ENCODE measurements at places on chromosomes 3 and 15.

- no peak for DNase-seq
Measured at GRCh38 chr15:80639168-80639555, 55.9 kb upstream of the ABHD17C start.

DNA sequence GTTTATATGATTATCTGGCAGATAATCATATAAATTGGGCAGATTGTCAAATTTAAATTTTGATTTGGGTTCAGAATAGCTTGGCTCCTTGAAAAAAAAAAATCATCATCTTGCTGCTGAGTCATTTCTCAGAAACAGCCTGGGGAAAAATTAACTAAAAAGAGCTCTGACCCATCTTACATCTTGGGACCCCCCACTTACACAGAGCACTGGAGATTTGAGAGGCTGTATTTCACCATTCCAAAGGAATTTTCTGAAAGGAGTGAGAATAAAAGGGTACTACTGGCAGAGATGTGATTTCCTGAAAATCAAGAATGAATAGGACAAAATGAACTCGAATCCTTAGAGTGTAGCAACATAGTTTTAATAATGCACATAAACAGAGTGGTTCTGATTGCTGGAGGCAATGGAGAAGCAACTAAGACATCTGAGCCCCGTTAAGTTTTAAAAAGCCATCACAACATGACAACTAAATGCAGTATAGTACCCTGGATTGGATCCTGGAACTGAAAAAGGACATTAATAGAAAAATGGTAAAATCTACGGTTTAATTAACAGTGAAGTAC is 97.5 kb downstream of the RFTN1 start:
- no peak for DNase-seq

DNA sequence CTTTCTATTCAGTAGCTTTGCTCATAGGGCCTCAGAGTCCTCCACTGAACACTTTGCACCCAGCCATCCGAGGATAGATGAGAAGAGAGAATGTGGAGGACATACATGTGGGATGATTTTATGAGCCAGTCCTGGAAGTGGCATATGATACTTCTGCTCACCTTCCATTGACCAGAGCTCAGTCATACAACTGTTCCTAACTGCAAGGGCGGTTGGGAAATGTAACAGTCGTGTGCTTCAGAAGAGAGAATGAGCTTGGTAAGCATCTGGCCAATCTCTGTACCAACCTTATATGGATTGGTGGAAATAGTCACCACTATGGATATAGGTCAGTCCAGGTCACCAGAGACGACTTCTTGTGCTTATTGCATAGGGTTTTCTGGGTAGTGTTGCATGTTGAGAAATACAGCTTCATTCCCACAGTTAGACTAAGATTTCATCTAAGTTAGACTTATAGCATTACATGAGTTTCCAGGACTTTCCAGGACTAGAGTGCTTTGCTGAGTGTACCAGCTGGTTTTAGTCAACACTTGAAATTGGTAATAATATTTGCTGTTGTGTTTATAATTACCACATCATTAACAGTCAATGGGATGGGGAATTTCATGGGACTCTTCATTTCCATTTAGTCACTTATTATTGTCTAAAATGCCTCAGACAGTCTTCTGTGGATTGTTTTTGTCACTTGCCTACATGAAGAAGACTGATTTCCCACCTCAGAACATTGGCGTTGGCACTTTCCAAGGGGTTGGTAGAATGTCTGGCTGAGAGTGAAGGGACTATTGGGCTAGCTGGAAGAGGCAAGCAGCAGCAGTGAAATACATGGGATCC is 214.5 kb upstream of the ROPN1 start:
- no peak for DNase-seq

DNA sequence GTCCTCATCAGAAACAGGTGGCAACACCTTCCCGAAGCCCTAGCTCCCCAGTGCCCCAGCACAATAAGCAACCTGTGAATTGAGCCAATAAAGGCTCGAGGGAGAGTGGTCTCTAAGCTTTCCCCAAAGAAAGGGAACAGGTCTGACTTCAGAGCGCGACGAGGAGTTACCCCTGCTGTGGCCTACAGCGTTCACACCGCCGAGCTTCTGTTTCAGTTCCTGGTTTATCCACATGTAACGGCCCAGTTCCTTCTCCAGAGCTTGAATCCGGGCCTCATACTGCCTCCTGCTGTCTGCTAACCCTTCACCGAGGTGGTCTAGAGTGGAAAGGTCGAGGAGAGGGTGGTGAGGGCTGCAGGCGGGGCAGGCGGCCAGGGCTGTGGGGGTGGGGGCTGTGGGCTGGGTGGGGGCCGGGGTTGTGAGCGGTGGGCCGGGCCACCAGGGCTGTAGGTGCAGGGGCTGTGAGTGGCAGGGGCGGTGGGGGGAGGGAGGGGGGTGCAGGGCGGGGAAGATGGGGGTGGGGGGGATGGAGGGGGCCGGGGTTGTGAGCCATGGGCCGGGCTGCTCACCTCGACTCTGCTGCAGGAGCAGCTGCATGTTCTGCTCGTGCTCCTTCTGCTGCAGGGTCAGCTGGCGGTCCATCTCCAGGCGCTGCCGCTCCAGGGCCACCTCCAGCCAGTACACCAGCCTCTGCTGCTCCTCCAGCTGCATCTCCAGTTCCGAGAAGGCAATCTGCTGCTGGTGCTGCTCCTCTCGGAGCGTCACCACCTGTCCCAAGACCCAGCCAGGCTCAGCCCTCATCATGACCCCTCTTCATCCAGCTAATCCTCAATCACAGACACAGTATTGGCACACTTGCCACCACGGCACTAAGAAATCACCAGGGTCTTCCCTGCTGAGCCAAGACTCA is 26.2 kb downstream of the KIF7 start:
- DNase-seq = no peak

GRCh38 chr3:147619921-147620560 is 210.9 kb downstream of the ZIC1 start:
- DNase-seq = no peak

- peak; percentile 6 for DNase-seq
Measured at GRCh38 chr3:58492494-58492905, 604 bp downstream of the KCTD6 start.

DNA sequence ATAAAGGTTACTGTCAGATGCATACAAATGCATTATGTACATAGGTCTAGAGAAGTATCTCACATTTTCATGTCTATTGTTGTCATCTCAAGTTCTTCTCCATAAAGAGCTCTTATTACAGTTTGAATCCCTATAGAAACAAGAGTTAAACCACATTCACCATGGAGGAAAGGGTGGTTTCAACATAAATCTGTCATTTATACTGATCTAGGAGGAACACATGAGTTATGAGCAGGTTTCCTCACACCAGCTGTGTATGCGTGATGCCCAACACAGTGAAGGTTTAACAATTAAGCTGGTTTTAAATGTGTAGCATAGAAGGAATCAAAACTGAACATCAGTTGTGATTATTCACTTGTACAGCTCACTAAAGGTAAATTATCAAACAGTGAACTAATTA is 251.7 kb downstream of the KCNMB2 start:
- DNase-seq = no peak

GRCh38 chr3:194395778-194396538 is 3.1 kb downstream of the GP5 start:
- peak; percentile 77 for DNase-seq

DNA sequence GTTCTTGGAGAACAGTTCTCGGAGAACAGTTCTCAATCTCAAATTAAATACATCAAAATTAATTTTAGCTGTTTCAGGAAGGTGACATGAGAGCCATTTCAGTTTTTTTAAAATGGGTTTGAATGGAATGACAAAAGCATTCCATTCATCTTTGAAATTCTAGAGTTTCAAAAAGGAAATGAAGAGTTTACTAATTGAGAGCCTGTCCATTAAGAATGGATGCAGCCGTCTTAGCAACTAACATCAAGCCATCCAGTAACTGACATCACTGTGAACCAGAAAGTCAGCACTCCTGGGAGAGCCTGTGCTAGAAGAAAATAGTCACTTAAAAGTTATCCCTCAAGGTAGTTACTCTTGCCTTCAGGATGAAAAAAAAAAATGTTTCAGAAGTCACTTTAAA is 47.0 kb upstream of the FSTL1 start:
- DNase-seq = no peak

Data from activated CD4-positive, alpha-beta T cell treated with anti-CD3 and anti-CD28 coated beads, Interleukin-2, amount 50 U/mL, for 4 hours (primary cell).